ENCODE measurements at places on chromosomes 11 and 22.

GRCh38 chr11:360326-361280, 8.7 kb upstream of the B4GALNT4 start:
- DNase-seq, result no peak

DNA sequence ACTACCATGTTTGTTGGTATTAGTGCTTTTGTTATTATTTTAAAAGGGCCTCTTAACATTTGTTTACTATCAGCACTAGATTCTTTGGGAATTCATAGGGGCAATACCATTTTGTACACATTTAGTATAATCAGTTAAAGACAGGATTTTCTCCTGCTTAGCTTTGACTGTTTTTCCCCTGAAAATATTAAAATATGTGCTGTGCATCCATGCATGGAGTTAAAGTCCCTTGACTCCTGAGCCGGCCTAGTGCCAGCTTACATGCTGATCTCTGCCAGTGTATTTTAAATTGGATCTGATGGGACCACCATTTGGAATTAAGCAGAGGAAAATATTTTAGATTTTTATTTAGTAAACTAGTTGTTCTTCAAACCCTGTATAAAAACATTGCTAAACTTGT, 161.4 kb downstream of the METTL15 start:
- DNase-seq, result no peak

GRCh38 chr11:113705871-113706655, at the start of gene TMPRSS5:
TMPRSS5 (minus strand) TSS chr11:113706308; CDS start chr11:113706224, 84 bp downstream.
- DNase-seq, result no peak

- DNase-seq, result no peak
Observed at GRCh38 chr11:60672255-60672654, 27.2 kb upstream of the MS4A8 start.

- no peak for DNase-seq
Observed at GRCh38 chr22:46462726-46463371, 74.6 kb downstream of the CELSR1 start.

GRCh38 chr11:62671608-62672389, at the start of the genes LBHD1 and UQCC3:
LBHD1 (minus strand) TSS chr11:62672267; CDS start chr11:62670031, 2,236 bp downstream.
UQCC3 (plus strand) TSS chr11:62671673; CDS start chr11:62671746, 73 bp downstream.
- peak; percentile 41 for DNase-seq

DNA sequence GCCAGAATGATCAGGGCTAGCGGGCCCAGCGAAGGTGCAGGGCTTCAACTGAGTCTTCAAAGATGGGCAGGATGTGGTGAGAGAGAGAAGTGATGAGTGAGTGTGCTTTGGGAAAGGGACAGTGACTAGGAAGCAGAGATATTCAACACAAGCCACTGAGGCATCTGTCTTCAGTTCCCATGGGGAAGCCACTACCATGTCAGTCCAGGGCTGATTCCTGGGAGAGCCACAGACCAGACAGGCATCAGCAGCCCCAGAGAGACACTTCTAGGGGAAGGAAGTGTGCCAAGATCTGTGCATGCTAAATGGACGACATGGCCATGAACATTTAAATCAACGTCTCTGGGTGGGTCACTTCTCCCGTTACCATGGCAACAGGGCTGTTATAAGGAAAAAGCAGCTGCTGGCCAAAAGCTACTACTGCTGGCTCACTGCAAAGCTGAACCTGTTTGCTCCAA, 28.5 kb downstream of the P4HA3 start:
- no peak for DNase-seq

- DNase-seq, result no peak
Observed at GRCh38 chr11:29628609-29629008, 388.2 kb downstream of the KCNA4 start.

GRCh38 chr22:31952472-31952871, 8.1 kb downstream of the YWHAH start:
- no peak for DNase-seq

DNA sequence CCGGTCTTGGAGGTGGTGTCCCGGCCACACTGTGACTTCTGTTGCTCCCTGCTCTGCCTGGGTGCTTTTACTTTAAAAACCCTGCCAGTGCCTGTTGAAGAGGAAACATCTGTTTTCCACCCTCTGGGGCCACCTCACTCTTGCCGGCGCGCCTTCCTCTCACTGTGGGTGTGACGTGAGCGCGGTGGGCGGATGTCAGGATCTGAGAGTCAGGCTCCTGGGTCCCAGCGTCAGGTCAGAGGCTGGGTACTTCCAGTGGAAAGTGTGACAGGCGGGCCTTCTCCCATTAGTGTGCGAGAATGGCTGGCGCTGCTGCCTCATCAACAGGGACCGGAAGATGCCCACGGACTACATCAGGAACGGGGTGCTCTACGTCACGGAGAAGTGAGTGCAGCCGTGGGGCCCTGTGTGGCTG, 54.2 kb downstream of the GRAMD4 start:
- peak; percentile 85 for DNase-seq

GRCh38 chr11:22037505-22037904, 155.4 kb upstream of the ANO5 start:
- no peak for DNase-seq

- DNase-seq, result no peak
Observed at GRCh38 chr11:100715165-100715761, 28.2 kb downstream of the ARHGAP42 start.

Data from stimulated activated CD8-positive, alpha-beta memory T cell treated with anti-CD3 and anti-CD28 coated beads, Interleukin-4, amount 100 ng/mL, for 1 hour (primary cell).